Activated CD4-positive, alpha-beta memory T cell treated with anti-CD3 and anti-CD28 coated beads, Interleukin-2, amount 10 ng/mL, durations not matched to agents 7 days and 5 days (primary cell): ENCODE measurements at places on chromosomes 4 and X. TPM values are rescaled to one million over a fixed set of nuclear protein-coding genes. Genes with fewer than 3 reads are reported as not detected.

DNA sequence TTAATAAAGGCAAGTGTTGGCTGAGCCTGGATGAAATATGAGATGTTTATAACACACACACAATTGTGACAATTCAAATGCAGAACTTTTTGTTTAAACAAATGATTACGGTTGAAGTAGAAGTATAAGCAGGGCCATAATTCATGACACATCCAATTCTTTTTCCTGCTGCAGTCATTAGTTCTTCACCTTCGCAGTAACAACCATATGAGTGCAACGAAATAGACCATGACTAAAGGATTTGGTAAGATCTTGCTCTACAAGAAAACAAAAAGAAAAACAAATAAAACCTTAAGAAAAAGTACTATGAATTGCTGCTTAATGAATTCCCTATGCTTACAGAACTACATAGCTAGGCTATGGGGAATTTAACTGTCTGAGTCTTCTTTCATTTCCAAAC lies 13.9 kb upstream of the BMPR1B start:
- no peak for DNase-seq

- DNase-seq: no peak
These were observed 117.3 kb downstream of the SYNPO2 start for GRCh38 chr4:119005928-119006460.

- peak; percentile 62 for DNase-seq
These were observed at the start of gene CFAP299 for GRCh38 chr4:80335554-80336358. TSS of gene CFAP299 (plus strand) at chr4:80335730.

DNA sequence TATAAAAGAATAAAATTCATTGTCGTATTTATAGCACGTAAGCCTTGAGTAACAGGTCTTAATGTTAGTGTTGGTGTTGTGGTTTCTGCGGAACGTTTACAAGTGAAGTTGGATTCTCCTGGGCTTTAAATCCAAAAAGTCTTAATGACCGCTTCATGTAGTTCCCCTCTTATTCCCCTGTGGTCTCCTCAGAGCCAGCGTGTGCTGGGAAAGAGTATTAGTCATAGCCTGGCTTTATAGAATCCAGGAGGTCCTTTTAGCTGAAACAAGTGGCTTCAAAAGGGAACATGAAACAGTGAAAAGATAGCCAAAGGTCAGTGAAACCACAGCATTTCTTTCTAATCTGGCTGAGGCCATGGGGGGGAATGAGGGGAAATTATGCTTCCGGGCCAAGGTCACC lies 79.1 kb downstream of the CLCN4 start:
- DNase-seq: no peak

DNA sequence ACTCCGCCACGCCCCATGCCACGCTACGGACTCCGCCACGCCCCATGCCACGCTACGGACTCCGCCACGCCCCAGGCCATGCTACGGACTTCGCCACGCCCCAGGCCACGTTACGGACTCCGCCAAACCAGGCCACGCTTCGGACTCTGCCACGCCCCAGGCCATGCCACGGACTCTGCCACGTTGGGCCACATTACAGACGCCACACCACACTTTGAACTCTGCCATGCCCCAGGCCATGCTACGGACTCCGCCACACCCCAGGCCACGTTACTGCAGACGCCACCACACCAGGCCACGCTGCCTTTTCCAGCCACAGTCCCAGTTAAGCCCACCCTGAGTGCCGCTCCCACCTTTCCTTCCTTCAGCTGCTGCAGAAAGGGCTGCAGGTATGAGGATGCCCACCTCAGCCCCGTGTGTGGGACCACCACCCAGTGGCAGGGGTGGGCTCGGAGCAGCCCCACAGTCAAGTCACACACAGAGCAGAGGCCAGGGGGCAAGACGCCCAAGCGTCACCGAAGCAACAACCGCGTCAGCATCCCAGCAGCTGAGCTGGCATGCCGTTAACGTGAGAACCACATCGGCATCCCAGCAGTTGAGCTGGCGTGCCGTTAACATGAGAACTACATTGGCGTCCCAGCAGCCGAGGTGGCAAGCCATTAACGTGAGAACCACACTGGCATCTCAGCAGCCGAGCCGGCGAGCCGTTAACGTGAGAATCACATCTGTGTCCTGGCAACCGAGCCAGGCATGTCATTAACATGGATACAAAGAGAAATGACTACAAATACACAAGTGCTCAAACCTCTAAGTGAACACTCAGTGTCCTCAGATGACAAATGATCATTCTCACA lies 26.4 kb downstream of the GAK start:
- no peak for DNase-seq

- no peak for DNase-seq
These were observed 162.2 kb downstream of the DCHS2 start for GRCh38 chr4:154329268-154329868.

DNA sequence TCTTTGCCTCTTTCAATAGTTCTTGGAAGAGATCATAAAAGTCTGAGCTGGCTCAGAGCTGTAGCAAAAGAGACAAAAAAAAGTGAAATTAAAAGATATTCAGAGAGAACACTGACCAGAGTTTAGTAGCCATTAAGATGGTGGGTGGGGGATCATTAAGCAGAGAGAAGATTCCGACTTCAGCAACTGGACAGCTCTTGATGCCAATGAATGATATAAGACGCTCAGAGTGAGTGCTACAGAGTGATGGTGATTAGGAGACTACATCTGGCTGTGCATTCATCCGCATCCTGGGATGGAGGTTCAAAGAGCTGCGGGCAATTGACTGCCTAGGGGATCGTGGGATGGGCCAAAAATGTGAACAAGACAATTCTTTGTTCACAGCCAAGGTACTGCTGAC lies 178.5 kb downstream of the PACRGL start:
- no peak for DNase-seq

DNA sequence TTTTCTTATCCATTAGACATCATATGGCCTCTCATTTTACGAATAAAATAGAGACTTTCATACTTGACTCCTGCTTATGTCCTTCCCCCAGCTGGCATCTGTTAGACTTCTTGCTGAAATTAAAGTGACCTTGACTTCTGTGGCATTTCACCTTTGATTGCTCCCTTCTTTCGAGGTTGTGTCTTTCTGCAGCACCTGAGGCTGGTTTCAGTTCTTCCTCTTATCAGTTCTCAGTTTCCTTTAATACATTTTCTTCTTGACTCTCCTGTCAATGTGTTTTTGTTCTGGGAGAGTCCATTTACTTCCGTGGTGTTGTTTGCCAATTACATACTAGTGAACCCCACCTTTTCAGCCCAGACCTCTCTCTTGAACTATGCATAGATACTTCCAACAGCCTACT lies 81.6 kb downstream of the RBPJ start:
- DNase-seq: no peak

GRCh38 chrX:105220636-105221035 lies at the start of gene TEX13A:
TSS of gene TEX13A (minus strand) at chrX:105220694. CDS start at chrX:105220397, 297 bp downstream.
- no peak for DNase-seq

DNA sequence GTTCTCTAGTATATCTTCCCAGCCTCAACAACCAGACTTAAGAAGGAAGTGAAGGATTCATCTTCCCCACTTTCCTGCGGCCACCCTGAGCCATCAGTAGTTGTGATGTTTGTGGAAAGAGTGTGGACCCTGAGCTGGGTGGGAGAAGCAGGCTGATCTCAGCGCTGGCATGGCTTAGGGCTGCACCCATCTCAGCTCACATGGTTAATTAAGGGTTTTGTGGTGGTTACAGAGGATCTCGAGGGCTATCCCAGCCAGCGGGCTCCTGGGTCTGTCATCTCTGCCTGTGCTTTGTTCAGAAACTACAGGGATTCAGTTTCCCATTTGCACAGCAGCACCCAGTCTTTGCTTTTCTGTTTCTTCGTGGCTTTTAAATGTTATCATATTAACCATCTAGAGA lies 163.4 kb downstream of the PTTG2 start:
- DNase-seq: no peak

P2RY10 gene
- total RNA-seq: 89.1 TPM

KIAA1210 gene
- not detected for total RNA-seq

GPR34 gene
- not detected for total RNA-seq

DDIT4L gene
- 1.1 TPM for total RNA-seq

TRAPPC2 gene
- total RNA-seq: 21.0 TPM

PFKFB1 gene
- total RNA-seq: 0.60 TPM

IQSEC2 gene
- 0.48 TPM for total RNA-seq

COL4A5 gene
- total RNA-seq: not detected
